Erythroblast (primary cell): ENCODE measurements at places on chromosomes 3 and 15.

- no peak for DNase-seq
These were observed 7.7 kb upstream of the ACTC1 start for GRCh38 chr15:34802803-34803750.

GRCh38 chr3:43348852-43349574 lies 62.7 kb downstream of the SNRK start:
- no peak for DNase-seq

DNA sequence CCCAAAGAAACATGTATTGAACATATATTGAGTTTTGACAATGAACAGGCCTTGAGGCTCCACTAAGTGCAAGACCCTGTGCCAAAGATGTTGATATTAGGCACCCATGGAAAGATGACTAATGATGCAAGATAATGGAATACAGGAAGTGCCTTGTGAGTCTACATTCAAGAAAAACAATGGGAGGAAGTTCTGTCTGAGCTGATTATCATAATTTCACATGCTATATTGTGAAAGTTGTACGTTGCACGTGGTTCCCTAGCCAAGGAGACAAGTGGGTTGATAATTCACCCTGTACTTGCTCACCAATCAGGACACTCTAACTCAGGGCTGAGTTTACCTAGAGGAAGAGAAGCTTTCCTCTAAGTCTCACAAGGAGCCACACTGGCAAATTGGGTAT lies 186.9 kb upstream of the STAC start:
- DNase-seq = no peak

DNA sequence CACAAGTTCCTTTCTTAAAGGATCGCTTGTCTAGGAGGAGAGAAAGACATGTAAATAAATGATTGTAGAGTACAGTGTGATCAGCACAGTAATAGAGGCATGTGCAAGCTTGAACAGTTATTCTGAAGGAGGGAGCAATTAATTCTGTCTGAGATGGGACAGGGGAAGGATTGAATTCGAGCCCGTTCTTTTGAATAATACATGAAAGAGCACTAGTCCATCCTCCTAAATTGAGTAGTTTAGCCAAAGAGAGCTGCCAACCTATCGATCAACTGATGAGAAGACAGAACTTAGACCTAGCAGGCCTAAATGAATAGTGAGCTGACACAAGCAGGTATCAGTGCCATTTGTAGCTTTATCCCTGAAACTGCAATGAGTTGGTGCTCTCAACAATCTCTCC lies 142.4 kb downstream of the ROBO2 start:
- no peak for DNase-seq

GRCh38 chr3:70111411-70111810 lies 111.9 kb downstream of the SAMMSON start:
- DNase-seq = no peak

DNA sequence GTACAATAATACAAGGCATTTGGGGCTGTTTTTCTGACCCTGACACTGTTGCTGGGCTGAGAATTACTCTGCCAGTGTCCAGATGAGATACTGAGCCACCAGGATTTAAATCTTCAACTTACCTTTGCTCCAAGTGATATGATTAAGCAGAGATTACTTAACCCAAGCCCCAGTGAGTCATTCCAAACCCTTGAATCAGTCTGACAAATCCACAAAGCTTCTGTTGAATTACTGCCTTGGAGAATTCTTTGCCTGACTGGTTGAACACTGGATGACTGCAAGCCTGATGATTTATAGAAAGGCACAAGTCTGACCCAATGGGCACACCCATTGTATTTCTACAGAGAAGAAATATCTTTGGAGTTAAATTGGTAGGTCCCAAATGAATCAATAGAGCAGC lies 88.2 kb upstream of the TSC22D2 start:
- no peak for DNase-seq

GRCh38 chr3:174792864-174793263 lies 66.3 kb upstream of the NAALADL2 start:
- no peak for DNase-seq

DNA sequence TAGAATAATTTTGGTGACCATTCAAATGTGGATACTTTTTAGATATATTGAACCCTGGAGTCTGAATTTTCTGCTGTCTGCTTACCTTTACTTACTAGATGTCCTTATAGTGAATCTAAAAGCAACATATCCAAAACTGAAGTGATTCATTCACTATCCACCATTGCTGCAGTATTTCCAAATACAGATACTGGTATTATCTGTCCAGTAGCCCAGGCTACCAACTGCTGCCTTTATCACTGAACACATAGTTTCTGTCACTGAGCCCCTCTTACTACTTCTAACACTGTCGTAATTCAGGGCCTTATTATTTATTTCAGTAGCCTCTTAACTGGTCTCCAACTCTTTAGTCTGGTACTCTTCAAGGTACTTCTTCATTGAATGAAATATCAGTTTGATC lies 49.2 kb downstream of the SLMAP start:
- DNase-seq = peak; percentile 54

- no peak for DNase-seq
These were observed 119.9 kb downstream of the KLF13 start for GRCh38 chr15:31446546-31446945.

DNA sequence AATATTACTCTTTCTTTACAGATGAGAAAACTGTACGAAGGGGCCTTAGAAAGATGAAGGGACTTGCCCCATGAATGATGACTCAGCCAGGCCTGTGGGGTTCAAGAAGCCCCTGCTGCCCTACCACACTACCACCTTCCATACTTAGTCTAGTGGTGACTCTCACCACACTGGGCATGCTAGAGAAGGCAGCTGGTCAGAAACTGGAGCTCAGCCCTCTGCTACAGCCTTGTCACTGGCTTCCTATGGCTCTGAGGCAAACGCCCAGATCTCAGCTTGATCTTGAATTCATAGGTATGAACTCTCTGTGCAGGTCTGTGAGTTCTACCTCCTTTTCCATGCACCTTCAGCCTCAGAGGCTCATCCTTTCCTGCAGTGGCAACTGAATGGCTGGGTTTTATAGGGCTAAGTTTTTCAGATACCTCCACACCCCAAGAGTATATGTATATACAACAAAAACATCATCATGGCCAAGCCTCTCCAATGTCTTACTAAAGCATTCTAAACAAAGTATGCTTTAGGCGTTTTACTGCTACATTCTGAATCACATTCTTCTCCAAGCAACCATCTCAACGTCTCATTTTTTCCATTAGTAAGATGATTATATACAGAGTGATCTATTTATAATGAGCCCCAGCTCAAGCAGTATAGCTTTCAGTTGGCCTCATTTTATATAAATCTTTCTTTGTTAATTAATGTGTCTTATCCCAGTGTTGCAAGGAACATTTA lies 234.1 kb downstream of the GREM1 start:
- no peak for DNase-seq

GRCh38 chr15:92803852-92804609 lies 96.1 kb upstream of the CHD2 start:
- peak; percentile 81 for DNase-seq

DNA sequence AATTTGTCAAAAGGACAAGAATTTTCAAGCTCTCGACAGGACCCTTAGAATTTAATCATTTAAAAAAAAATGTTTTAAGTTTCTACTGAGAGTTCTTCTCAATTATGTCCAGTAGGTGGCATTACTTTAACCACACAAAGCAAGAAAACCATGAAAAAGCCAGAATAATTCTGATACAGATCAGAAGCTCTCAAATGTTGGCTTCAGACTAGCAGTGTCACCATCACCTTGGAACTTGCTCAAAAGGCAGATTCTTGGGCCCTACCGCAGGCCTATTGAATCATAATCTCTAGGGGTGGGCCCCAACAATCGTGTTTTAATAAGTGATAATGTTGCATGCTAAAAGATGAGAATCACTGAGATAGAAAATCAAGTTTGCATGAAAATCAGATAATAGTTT lies 99.5 kb upstream of the KCNMB2 start:
- peak; percentile 44 for DNase-seq

- no peak for DNase-seq
These were observed 511.3 kb downstream of the OCA2 start for GRCh38 chr15:27587810-27588209.

DNA sequence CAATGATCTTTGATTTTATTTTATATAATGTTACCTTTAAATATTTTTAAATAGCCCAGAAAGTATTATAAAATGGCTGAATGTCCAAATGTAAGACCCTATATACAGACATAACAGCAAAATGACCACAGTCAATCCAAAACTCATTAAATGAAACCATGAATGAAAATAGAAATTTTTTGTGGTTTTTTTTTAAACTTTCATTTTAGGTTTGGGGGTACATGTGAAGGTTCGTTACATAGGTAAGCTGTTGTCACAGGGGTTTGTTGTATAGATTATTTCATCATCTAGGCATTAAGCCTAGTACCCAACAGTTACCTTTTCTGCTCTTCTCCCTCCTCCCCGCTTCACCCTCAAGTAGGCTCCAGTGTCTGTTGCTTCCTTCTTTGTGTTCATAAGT lies 108.8 kb downstream of the FAIM start:
- no peak for DNase-seq

DNA sequence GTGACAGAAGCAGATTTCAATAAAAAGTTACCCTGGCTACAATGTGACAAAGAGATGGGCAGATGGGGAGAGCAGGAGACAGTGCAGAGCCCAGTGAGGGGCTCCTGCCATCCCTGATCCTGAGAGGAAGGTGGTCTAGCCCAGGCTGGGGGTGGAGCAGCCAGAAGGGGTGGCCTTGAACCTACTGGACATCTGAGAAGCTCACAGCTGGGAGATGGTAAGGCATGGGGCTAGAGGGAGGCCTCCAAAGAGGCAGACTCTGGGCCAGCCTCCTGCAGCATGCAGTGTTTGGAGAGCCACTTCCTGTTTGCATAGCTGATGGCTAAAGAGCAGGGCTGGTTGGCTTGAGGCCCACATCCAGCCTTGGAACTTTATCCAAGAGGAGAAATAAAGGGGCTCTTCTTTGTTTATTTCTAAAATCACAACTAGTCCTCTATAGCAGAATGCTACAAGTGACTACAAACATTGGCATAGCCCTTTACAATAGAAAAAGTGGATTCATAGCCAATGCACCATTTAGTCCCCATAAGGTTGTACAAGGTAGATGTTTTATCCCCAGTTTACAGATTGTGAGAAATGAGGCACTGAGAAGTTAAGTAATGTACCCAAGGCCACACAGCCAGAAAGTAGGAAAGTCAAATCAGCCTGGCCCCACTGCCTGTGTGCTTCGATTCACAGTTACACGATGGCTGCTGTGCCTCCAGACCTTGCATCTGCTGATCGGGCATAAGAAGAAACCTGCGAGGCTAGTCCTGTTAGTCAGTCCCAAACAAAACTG lies 4.6 kb downstream of the EFCC1 start:
- no peak for DNase-seq

DNA sequence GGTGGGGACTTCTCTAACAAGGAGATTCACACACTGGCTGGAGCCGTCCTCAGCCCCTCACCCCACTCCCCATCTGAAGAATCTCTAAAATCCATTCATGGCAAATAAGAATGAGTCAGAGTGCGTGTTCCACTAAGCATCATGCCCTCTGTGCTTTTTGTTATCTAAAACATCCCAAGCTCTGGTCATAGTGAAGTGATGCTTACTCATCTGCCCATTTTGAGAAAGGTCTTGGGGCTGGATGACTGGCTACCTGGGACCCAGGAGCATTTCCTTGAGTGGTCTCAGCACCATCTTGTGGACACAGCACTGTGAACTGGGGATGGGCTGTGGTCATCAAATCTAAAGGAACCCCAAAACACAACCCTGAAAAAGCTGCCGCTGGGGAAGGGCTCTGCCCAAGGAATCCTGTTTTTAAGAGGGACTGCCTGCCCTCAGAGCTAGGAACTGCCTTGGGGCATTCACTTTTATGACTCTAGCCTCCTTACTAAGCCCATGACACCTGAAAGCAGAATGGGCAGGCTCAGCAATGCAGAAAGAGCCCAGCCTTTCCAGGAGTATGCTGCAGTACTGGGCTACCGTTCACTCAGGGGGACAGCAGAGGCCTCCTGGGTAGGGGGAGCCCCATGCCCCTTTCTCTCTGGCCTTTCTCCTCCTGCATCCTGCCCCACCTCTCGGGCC lies 53.5 kb downstream of the ZBTB38 start:
- no peak for DNase-seq

DNA sequence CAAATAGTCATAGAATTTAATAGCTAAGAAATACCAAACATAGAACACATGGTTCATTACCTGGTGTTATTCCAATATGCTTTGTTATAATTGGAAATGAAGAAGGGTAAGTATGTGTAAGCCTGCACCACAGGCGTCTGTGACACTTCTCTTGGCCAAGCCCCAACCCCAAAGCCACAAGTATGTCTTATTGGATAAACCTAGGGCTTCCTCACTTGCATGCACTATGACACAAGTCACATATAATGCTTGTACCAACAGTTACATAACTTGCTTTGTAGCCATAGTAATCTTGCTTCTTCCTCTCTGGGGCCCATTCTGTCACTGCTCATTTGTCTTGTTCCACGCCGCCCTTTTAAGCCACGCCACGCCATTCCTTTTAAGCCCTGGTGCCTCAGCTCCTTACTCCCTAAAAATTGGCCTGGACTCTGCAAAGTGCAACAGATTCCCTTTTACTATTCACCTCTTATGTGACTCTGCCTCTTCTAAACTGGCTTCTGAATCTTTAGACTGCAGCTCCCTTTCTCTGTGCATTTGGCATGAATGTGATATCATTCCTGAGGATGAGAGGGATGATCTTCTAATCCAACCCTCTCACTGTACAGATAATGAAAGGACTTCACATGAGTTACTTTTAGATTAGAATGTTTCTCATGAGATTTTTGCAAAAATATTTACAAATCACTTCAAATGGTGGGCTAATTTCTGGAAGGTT lies 48.1 kb upstream of the EPHA3 start:
- no peak for DNase-seq

GRCh38 chr3:10224794-10225665 lies 23.2 kb upstream of the TATDN2 start:
- peak; percentile 77 for DNase-seq

DNA sequence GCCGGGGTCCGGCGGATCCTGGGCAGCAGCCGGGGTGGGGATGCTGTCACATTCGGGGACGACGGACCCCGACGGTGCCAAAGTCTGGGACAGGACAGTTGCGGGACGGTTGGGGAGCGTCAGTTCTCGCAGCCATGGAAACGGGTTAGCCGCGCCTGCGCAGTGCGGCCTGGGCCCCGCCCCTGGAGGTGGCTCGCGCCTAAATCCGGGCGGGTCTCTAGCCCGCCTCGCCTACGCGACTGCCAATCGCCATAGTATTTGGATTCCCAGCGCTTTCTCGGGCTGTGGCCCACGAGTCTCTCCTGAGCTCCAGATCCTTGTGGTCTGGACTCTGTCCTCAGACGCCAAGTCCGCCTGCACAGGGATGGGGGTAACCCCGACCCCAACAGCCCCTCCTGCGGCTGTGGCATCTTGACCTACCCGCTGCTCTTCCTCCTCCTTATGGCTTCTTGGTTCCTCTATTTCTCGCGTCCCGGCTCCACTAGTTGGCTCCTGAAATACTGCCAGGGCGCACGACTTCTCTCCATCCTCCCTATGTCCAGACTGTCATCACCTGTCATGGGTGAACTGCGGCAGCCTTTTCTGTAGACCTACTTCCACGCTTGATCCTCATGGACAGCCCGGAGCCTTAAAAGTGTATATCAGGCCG lies at the start of gene ZMYND10:
Gene ZMYND10, minus strand, starts transcription at position 147 of the 649 bp plus-strand sequence. CDS start 153 bp downstream, outside the sequence.
- DNase-seq = peak; percentile 79

DNA sequence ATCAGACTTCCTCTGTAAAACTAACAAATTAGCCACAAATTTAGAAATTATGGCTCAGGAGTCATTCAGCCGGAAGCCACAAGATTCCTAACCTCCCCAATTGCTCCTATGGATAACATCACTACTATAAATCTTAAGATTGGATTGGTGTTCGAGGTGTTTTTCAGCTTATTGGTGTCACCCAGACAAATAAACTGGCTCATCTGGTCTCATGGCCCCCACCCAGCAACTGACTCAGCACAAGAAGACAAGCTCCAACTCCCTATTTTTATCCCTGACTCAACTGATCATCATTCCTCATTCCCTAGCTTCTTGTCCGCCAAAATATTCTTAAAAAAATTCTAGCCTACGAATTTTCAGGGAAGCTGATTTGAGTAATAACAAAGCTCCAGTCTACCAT lies 135.1 kb upstream of the STRIT1 start:
- DNase-seq = no peak
